Small intestine (tissue), 16 donors: ENCODE measurements at places on chromosomes 2 and 18. TPM values are rescaled to one million over a fixed set of nuclear protein-coding genes. Genes with fewer than 3 reads are reported as not detected.

EVA1A gene
- 13.2 TPM for polyA plus RNA-seq

DNA sequence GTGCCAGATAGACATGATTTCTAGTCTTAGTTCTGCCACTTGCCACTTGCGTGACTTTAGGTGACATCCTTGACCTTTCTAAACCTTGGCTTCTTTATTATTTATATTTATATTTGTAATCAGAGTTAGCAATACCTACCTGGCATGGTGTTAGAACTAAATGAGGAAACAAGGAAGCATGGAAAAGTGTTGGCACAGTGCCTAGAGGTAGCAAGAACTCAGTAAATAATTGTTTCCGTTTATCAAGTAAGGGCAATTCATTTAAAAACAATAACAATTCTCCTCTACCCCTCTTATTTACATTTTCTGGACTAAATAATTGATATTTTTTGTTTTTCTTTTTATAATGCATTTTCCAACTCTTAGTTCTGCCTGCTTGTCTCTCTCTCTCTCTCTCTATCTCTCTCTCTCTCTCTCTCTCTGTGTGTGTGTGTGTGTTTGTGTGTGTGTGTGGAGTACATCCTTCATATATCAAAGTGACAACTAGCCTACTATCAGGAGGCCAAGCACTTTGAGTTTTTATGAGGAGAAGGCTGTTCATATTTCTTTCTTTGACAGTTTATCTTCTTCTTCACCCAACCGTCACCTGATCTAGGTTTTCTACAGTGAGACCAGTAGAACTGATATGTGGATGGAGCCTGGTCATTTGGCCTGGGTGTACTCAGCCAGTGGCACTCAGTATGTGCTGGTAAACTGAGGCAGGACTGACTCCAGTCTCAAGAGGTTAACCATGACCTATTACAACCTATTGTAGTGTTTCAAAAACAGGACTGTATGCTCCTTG is 134.5 kb downstream of the LRRTM1 start:
- DNase-seq: no peak
- H3K36me3 ChIP-seq: no peaks in the 10 kb centered on the region
- H3K27ac ChIP-seq: no peak overlapping the region
- no peaks in the 10 kb centered on the region for H3K27me3 ChIP-seq
- no peak overlapping the region for H3K4me3 ChIP-seq

ZNF385B gene
- 2.3 TPM for polyA plus RNA-seq

DNA sequence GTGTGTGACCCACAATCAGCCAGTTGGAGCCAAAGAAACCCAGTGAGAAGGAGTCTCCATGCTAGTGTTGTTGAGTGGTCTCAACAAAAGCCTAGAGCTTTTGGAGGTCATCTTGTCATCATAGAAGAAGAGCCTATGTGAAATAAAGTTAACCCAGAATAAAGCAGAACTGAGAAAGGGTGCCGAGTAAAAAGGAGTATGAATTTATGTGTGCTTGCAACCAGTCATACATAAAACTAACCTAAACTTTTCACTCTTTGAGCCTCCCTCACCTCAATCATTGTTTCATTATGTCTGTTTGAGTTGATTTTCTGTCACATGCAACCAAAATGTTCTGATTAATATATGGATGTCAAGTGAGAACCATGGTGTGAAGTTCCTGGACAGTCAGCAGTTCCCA is 599.3 kb upstream of the ZEB2 start:
- no peaks in the 10 kb centered on the region for H3K4me1 ChIP-seq
- no peaks in the 10 kb centered on the region for H3K36me3 ChIP-seq
- no peak overlapping the region for H3K27ac ChIP-seq
- no peak for DNase-seq

RAB31 gene
- polyA plus RNA-seq: 8.7 TPM

PDIA6 gene
- polyA plus RNA-seq: 45.9 TPM

FBLN7 gene
- polyA plus RNA-seq: 0.75 TPM

GRCh38 chr2:45554073-45554741 is 56.9 kb downstream of the SRBD1 start:
- no peak for DNase-seq
- H3K27ac ChIP-seq: no peak overlapping the region

DNA sequence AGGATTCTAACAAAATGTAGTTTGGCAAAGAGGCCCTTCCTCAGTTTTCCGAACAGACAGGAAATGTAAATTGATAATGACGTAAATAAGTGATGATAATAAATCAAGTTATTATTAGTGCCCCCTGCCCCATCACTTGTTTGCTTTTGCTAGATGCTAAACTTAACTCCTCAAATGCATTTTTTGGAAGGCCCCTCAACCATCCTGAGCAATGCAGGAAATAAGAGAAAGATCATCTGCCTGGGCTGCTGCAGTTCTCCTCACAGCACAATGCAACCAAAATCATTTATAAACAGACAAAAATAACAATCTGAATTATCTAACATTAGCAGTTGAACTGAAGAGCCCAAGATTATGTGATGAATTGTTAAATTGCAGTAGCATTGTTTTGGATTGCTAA is 62.6 kb upstream of the PSMD14 start:
- no peak overlapping the region for H3K27ac ChIP-seq
- H3K4me1 ChIP-seq: no peaks in the 10 kb centered on the region
- peak; percentile 21 for DNase-seq
- H3K4me3 ChIP-seq: no peak overlapping the region
- no peaks in the 10 kb centered on the region for H3K27me3 ChIP-seq

RAMP1 gene
- polyA plus RNA-seq: 155 TPM

- H3K4me1 ChIP-seq: no peaks in the 10 kb centered on the region
- DNase-seq: peak; percentile 88
- H3K4me3 ChIP-seq: no peak overlapping the region
- H3K27me3 ChIP-seq: no peaks in the 10 kb centered on the region
- peak overlapping the region; percentile 89 for H3K27ac ChIP-seq
Measured at GRCh38 chr18:49591775-49592174, 29.9 kb downstream of the LIPG start.

LBH gene
- polyA plus RNA-seq: 17.6 TPM

DNA sequence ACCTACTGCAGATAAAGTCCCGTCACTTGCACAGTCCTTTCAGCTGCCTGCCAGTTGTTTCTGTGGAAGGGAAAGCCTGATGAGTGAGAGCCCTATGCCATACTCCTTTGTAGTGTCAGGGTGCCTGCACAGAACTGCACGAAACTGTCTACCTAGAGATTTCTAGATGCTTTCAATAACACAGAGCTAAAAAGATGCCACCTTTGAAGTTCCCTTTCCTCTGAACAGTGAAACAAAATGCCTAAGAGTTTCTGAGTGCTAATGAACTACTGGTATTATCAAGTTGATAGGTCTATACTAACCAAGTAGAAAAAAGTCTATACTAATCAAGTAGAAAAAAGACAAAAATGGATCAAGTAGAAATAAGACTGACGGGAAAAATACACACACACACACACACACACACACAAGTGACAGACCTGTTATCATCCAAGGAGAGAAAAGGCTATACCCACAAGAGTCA is 79.0 kb downstream of the TLK1 start:
- H3K27me3 ChIP-seq: no peaks in the 10 kb centered on the region
- H3K4me3 ChIP-seq: no peak overlapping the region
- no peak overlapping the region for H3K27ac ChIP-seq
- peaks cover 2% of the 10 kb centered on the region for H3K36me3 ChIP-seq
